Dorsolateral prefrontal cortex (tissue), 122 donors: ENCODE measurements at places on chromosomes 2 and 18.

DNA sequence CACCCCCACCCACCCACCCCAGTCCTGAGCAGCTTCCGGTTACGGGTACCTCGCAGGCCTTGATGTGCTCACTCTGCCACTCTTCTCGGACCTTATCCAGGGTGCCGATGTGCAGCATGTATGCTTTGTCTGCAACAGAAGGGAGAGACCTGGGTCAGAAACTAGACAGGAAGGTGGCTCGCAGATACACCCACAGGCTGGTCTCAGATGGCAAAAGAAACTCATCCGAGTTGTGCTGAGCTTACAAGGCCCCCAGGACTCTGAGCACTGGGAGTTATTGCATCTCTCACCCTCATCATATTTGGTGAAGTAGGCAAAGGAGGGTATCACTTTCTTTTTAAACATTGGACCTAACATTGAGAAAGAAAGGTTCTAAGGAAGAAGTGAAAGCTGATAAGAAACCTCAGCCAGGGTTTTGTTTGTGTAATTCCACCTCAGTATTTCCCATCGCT, 30.6 kb upstream of the EPG5 start:
- no peak for DNase-seq

DNA sequence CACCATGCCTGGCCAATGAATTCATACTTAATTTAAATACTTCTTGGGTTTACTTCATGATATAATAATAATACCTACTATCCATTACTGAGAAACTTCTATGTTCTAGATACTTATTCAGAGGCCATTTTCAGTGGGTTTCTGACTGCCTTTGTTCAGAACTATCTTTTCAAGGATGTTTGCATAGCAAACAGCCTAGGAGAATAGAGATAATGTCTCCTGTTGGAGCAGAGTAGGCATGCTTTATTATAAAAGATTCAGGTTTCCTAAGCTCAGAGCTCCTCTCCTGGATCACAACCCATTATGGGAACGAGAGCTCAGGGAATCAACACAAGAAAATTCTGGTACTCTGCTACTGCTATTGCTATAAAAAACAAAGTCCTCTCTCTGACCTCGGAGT, 11.1 kb downstream of the FASTKD1 start:
- no peak for DNase-seq

- DNase-seq, result no peak
These were observed 8.2 kb upstream of the SETBP1 start for GRCh38 chr18:44672506-44672905.

DNA sequence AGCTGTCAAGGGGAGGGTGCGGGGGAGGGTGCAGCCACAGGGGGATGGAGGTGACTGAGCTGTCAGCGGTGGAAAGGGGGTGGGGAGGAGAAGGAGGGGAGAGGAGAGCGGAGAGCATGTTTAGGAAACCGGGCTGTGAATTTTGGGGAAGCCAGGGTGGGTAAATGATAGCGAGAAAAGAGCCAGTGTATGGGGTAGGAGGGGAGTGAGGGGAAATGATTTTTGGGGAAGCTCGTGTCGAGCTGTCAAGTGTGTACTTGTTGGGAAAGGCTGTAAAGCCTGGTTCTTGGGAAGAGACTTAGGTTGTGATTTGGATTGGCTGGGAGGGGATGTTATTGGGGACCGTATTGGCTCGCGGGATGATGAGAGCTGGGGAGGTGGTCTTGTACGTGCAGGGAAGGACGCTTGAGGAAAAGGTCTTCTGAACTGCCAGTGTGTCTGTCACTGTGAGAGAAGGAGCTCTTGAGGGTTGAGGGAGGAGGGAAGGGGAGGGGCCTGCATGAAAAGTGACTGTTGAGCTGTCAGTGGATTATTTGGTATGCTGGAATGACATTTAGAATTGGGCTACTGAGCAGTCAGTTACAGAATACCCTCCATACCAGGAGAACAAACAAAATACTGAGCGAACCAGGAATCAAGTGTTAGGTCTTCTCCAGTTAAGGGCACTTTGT, 1.0 kb downstream of the UBR3 start:
- peak; percentile 55 for DNase-seq

GRCh38 chr18:41150316-41150715, 804.7 kb upstream of the PIK3C3 start:
- DNase-seq, result no peak

- DNase-seq, result no peak
These were observed 420.9 kb upstream of the POU3F3 start for GRCh38 chr2:104432991-104433390.

DNA sequence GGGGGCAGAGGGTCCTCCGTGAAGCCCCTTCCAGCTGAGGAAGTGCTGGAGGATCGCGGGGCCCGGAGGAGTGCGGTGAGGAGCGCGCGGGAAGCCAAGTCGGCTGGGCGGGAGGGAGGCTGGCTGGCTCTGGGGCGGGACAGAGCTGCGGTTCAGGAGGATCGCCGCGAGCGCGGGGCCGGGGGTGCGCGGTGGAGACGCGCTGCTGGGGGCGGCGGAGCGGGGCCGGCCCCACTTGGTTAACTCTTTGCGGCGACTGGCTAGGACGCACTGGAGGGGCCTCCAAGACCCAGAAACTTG, 464 bp downstream of the CYBRD1 start:
- DNase-seq, result no peak

- DNase-seq, result no peak
These were observed 35.0 kb upstream of the LRP1B start for GRCh38 chr2:142165790-142166189.
